H1 (cell line): ENCODE measurements at places on chromosomes 2 and 18. TPM values are rescaled to one million over a fixed set of nuclear protein-coding genes. Genes with fewer than 3 reads are reported as not detected.

Gene GCG
- not detected in 2 replicates for total RNA-seq

Gene BOLL
- total RNA-seq: not detected in 2 replicates

Gene UGT1A1
- total RNA-seq: not detected in 2 replicates

- no peaks in the 10 kb centered on the region for H3K27me3 ChIP-seq
- no peak overlapping the region for H3K27ac ChIP-seq
- H3K4me3 ChIP-seq: no peak overlapping the region
- no peaks in the 10 kb centered on the region for H3K4me1 ChIP-seq
- no peak for DNase-seq
These were observed 64.4 kb downstream of the KLHL29 start for GRCh38 chr2:23449413-23449812.

GRCh38 chr2:157480182-157480961 lies 36.5 kb upstream of the CYTIP start:
- no peak overlapping the region for H3K27ac ChIP-seq
- no peaks in the 10 kb centered on the region for H3K27me3 ChIP-seq
- no peaks in the 10 kb centered on the region for H3K4me1 ChIP-seq
- no peaks in the 10 kb centered on the region for H3K36me3 ChIP-seq
- DNase-seq: no peak
- H3K4me3 ChIP-seq: no peak overlapping the region

- H3K4me1 ChIP-seq: no peaks in the 10 kb centered on the region
- H3K27me3 ChIP-seq: no peaks in the 10 kb centered on the region
- H3K27ac ChIP-seq: no peak overlapping the region
- no peak for DNase-seq
- H3K4me3 ChIP-seq: no peak overlapping the region
These were observed 55.6 kb downstream of the CCDC85A start for GRCh38 chr2:56239437-56239836.

GRCh38 chr2:160091381-160091780 lies 29.0 kb upstream of the PLA2R1 start:
- H3K27ac ChIP-seq: no peak overlapping the region

DNA sequence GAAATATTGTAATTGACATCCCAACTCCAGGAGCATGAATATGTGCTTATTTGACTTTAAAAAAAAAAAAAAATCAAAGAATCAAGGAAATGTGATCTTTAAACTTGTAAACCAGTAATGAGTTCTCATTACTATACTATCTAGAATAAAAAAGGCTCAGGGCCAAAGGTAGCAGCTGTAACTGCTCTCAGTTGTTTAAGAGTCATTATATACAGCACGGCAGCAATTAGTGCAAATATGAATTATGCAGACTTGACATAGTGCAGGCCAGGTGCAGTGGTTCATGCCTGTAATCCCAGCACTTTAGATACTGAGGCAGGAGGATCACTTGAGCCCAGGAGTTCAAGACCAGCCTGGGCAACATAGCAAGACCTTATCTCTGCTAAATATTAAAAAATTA lies 125.7 kb upstream of the TTC39C start:
- DNase-seq: no peak
- no peak overlapping the region for H3K27ac ChIP-seq
- no peaks in the 10 kb centered on the region for H3K27me3 ChIP-seq
- no peak overlapping the region for H3K4me3 ChIP-seq

DNA sequence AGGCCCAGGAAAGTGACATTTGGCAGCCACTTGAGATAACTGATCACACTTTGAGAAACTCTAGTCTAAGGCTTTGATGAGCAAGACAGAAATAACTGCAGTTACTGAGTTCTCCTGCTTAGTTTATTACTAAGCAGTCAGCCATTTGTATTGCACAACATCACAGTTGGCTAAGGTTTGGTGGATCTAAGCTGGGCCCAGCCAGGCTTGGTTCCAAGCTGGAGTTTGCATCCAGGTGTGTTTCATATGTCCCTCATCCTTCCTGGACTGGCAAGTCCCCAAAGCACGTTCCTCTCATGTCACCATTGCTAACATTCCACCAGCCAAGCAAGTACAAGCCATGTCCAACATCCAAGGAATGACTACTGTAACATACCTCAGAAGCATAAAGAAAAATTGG lies 71.3 kb upstream of the ZNF532 start:
- H3K27ac ChIP-seq: no peak overlapping the region
- DNase-seq: no peak
- no peaks in the 10 kb centered on the region for H3K27me3 ChIP-seq
- H3K4me1 ChIP-seq: peaks cover 4% of the 10 kb centered on the region
- H3K4me3 ChIP-seq: no peak overlapping the region
- no peaks in the 10 kb centered on the region for H3K36me3 ChIP-seq

GRCh38 chr2:42917425-42917927 lies 125.1 kb upstream of the HAAO start:
- DNase-seq: no peak
- H3K27me3 ChIP-seq: no peaks in the 10 kb centered on the region
- H3K4me1 ChIP-seq: no peaks in the 10 kb centered on the region; the same call in 1 of the 2 replicates
- H3K4me3 ChIP-seq: no peak overlapping the region
- H3K27ac ChIP-seq: no peak overlapping the region
